ENCODE measurements at places on chromosomes 7 and 10.

GRCh38 chr10:107487284-107487683 is 322.8 kb upstream of the SORCS1 start:
- DNase-seq, result no peak

GRCh38 chr7:28348636-28349035 is 63.7 kb upstream of the CREB5 start:
- DNase-seq, result no peak

DNA sequence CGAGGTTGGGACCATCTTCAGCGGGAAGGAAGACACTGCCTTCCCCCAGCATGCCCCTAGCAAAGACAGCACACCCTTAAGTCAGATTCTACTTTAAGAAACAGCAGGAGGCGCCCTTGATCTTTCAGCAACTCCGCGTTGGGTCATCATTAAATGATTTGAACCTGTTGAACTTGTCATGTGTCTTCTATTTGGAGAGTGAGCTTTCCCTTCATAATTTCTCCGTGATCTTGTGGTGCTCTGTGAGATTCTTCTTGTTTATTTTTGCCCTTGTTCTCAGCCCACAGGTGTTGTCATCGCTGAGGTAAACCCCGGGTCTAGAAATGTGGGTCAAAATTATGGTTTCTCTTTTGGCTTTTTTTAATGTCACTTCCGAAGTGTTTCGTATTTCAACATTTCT is 49.5 kb upstream of the PITRM1 start:
- no peak for DNase-seq

- no peak for DNase-seq
These were observed 29.7 kb downstream of the EBF3 start for GRCh38 chr10:129934196-129934925.

DNA sequence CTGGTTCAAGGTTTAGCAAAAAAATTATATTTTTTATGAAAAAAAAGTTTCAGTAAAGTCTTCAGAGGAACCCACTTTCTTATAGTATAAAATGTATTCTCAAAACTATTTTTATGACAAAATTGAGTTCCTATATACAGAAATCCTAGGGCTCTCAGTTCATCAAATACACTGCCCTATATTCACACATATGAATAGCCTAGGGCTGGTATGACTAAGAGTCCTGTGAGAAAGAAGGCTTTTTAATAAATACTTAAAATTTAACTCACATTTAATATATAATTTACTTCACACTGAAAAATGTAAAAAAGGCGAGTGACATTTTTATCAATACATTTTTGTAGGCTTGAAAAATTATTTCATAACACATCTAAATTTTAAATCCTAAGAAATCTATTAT is 16.6 kb downstream of the CHCHD3 start:
- DNase-seq, result no peak

GRCh38 chr10:111108441-111108840 is 31.6 kb downstream of the ADRA2A start:
- no peak for DNase-seq

- no peak for DNase-seq
These were observed 21.8 kb downstream of the REEP3 start for GRCh38 chr10:63542835-63543575.

DNA sequence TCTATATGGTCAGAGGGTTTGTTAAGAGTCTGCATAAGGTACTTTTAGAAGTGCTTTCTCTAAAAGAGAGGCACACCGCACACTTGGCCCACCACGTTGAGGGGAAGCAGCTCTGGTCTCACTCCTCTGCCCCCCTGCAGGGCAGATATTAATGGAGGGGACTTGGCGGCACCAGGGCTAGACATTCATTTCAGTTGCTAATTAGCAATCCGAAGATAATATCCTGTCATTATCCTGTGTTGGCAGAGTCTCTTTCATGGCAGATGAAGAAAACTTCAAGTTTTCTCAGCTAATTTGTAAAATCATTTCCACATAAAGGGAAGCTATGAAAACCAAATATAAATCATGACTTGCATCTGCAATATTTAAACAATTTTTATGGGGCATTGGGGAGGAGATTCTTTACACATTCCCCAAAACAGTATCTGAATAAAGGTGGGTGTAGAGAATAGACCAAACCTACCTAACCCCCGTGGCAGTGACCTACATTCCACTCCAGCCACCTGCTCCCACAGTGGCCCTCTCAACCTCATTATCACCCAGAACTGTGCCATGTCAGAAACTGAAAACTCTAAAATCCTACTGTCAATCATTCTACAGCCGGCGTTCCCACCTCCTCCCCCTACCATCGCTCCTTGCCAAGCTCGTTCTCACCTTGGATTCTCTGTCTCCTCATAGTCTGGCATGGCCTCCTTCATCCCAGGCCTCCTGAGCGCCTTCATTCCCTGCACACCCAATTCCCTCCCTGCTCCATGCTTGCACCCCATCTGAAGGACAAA is 54.1 kb upstream of the STK17A start:
- DNase-seq, result no peak

- DNase-seq, result no peak
These were observed 62.8 kb upstream of the FAM20C start for GRCh38 chr7:129366-130221.

DNA sequence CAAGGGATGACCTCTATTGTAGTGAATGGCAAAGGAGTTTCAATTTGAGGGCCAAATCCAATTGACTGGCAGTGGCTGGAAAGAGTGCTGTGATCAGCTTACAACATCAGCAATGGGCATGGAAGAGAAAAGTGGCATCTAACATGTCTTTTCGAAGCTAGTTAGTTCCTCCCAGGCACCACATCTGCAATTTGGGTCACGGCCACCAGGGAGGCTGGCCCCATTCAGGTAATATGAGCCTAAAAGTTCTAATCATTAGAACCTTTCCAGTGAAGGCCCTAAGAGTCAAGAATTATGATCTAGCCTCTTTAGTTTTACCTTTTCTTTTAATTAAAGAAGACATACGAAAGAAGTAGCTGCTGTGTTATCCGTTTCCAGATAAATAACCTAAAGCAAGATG is 17.3 kb downstream of the CRTAC1 start:
- DNase-seq, result no peak

GRCh38 chr10:48543182-48543844 is 61.6 kb downstream of the ARHGAP22 start:
- DNase-seq, result no peak

- no peak for DNase-seq
These were observed 30.5 kb upstream of the SRGN start for GRCh38 chr10:69057261-69057950.

GRCh38 chr7:253581-254336 is 36.2 kb upstream of the FOXL3 start:
- no peak for DNase-seq

DNA sequence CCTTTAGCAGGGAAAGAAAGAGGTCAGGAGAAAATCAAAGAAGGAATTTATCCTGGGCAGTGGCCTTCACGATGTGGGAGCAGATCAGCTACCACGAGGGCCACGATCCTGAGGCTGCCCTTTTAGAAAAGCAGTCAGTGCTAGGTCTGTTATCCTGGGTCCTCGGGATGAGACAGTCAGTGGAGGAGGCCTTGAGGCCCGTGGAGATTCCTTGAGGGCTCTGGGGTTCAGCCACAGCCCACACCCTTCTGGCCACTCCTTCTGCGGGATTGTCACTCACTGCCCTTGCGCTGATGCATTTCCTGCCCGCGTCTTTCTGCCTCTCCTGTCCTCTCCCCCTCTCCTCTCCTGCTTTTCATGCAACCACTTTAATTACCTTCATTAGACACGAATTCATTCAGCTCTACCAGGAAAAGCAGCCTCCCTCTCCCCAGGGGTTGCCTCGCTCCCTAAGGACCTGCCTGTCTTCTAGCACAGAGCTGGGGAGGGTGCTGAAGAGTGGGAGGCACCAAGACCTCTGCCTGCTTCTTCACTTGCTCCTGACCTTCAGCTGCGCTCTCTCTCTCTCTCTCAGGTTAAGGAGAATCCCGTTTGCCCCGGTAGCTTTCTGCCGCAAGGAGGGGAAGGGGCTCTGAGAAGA is 42.6 kb upstream of the LRRC4 start:
- no peak for DNase-seq

- no peak for DNase-seq
These were observed 8.0 kb upstream of the GRK5 start for GRCh38 chr10:119199231-119199992.

DNA sequence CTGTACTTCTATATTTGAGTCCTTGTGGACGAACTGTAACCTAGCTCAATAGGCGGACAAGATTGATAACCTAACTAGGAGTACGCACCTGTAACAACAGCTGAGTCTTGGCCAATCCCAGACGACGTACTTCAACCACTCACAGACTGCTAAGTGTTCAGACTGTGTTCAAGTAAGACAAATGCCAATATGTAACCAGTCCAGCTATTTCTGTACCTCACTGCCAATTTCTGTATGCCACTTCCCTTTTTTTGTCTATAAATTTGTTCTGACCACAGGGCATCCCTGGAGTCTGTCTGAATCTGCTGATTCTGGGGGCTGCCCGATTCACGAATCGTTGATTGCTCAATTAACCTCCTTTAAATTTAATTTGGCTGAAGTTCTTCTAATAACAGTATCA is 32.2 kb downstream of the HACD1 start:
- DNase-seq, result no peak

DNA sequence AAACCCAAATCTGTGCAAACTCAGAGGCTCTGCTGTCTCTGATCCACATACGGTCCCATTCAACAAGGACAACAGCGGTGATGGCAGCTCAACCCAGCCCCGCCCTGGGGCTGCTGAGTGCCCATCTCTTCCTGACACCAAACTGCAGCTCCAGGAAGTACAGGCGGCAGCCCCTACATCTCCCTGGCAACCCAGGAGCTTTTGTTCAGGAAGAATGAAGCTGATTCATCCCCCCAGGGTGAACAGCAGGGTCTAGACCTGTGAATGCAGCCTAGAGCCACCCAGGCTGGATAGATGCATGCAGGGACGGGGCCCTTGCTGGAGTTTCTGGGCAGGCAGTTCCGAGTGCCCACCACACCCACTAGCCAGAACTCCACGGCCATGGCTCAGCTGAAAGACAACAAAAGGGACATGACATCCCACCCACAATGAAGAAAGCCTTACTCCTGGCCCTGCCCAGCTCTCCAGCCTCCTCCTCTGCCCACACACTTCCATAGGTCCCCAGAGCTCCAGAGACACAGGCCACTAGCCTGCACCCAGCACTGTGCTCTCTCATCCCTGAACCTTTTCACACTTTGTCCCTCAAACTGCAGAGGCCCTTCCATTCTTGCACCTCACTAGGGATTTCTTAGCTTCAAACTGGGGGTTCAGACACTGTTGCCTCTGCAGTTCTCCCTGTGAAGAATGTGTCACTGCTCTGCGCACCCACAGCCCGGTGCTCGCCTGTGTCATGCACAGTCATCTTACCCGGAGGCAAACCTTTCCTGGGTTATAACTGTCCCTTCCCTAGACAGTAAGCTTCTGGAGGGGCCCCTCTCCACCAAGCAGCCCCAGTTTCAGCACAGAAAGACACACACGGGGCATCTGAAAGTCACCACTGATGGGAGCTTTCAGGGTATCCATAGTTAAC is 99.1 kb downstream of the GRID1 start:
- DNase-seq, result no peak

GRCh38 chr10:31426401-31426800 is 107.4 kb downstream of the ZEB1 start:
- no peak for DNase-seq

DNA sequence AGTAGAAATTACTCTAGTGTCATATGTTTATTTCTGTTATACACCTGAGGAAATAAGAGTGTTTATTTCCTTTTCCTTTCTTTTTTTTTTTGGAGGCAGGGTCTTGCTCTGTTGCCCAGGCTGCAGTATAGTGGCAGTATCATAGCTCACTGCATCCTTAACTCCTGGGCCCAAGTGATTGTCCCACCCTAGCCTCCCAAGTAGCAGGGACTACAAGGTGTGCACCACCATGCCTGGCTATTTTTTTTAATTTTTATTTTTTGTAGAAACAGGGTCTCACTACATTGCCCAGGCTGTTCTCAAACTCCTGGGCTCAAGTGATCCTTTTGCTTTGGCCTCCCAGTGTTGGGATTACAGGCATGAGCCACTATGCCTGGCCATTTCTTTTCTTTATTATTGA is 37.8 kb downstream of the TBC1D12 start:
- DNase-seq, result no peak

GRCh38 chr7:131067220-131067619 is 260.5 kb upstream of the MKLN1 start:
- no peak for DNase-seq

GRCh38 chr10:81309041-81309552 is 565.9 kb upstream of the NRG3 start:
- no peak for DNase-seq

GRCh38 chr7:77265666-77266065 is 66.0 kb upstream of the FGL2 start:
- DNase-seq, result no peak

GRCh38 chr7:21426286-21427181 is 1.3 kb upstream of the SP4 start:
- DNase-seq, result no peak

- DNase-seq, result no peak
These were observed 11.4 kb downstream of the FAM200A start for GRCh38 chr7:99540542-99540941.

- no peak for DNase-seq
These were observed 144.0 kb downstream of the PLPP4 start for GRCh38 chr10:120600871-120601649.

- DNase-seq, result no peak
These were observed 442 bp downstream of the ANKRD2 start for GRCh38 chr10:97573021-97573420.

DNA sequence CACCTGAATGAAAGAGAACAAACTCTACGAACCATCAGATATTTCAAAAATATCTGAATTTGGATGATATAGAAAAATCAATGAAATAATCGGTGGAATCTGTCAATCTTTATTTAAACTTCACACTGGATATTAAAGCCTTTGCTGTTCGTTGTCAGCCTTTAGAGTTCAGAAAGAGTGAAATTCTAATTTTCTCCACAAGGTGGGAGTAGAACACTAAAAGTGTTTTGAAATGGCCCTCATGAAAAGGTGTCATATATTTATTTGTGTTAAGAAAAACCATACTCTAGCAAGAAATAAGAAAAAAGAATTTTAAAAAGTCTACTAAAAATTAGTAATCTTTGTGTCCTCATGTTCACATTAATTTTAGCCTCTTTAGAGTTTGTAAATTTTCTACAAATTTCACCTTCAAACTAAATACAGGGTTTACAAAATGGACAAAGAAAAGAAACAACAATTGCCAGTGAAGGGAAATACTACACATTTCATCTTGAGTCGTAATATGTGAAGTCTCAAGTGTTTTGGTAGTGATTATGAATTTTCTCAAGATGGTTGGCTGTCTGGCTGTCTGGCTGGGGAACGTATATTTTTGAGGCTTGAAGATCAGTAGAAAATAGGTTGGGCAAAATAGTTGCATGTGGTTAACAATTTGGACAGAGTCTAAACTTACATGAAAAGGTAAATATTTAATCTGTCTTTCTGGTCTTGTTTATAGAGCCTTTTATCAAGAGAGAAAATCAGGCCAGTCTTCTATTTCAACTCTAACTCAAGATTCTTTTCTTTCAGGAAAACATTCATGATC is 43.7 kb downstream of the DNAJB9 start:
- no peak for DNase-seq

GRCh38 chr7:100584683-100585510 is 1.0 kb downstream of the LRCH4 start:
- DNase-seq, result no peak
